AG09309 (cell line): ENCODE measurements at places on chromosomes 11 and 22.

DNA sequence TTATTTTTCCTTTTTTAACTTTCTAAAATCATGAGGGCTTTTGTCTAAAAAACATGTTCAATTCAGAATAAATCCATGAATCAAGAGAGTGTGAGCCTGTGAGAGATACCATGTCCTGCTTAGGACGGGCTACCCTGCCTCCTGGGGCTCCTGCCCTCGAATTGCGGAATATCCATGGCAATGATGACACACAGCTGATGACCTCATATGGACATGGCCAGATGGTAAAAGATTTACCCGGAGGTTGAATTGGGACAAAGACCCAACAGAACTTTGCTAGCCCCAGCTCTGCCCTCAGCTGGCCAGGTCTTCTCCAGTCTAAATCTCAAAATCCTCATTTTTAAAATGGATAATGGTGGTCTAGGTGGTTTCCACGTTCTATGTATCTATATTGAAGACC, 538.1 kb upstream of the API5 start:
- DNase-seq = no peak

DNA sequence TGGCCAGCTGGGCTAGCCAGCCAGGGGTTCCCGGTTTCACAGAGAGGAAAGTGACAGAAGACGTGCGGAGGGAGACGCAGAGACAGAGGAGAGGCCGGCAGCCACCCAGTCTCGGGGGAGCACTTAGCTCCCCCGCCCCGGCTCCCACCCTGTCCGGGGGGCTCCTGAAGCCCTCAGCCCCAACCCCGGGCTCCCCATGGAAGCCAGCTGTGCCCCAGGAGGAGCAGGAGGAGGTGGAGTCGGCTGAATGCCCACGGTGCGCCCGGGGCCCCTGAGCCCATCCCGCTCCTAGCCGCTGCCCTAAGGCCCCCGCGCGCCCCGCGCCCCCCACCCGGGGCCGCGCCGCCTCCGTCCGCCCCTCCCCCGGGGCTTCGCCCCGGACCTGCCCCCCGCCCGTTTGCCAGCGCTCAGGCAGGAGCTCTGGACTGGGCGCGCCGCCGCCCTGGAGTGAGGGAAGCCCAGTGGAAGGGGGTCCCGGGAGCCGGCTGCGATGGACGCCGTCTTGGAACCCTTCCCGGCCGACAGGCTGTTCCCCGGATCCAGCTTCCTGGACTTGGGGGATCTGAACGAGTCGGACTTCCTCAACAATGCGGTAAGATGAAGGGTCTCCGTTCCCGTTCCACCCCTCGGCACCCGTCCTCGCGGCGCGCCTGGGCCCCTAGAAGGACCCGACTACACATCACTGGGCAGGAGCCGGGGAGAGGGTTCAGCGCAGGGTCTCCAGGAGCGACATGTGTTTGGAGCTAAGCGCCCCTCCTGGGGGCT, at the start of gene CREB3L1:
TSS of gene CREB3L1 (plus strand) at position 41 of the 765 bp plus-strand sequence. CDS start at position 491, 450 bp downstream.
- no peak for DNase-seq

GRCh38 chr11:42412590-42412989, 899.2 kb upstream of the API5 start:
- DNase-seq = no peak

DNA sequence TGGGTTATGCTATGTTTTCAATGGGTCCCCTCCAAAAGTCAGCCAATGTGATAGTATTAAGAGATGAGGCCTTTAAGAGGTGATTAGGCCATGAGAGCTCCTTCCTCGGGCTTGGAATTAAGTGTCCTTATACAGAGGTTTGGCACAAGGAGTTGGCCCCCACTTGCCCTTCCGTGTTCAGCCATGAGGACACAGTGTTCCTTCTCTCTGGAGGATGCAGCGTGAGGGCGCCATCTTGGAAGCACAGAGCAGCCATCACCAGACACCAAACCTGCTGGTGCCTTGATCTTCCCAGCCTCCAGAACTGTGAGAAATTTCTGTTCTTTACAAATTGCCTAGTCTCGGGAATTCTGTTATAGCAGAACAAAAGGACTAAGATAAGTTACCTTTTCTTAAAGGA, 26.9 kb downstream of the POU2AF3 start:
- DNase-seq = no peak

DNA sequence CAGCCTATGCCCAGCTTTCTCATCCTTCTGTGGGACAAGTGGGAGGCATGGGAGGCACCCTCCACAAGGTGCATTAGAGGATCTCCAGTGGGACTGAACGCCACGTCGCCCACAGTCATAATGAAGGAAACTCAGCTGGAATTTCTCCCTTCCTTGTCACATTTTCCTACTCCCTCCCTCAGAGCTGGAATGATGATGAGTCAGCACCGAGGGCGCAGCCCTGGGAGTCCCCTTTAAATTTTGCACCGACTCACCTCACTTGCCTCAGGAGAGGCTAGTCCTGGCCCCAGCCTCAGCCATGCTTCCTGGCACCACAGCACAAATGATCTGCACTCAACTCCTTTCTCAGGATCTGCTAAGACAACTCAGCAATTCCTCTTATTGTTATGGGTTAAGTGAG, 34.3 kb downstream of the DBX1 start:
- no peak for DNase-seq

DNA sequence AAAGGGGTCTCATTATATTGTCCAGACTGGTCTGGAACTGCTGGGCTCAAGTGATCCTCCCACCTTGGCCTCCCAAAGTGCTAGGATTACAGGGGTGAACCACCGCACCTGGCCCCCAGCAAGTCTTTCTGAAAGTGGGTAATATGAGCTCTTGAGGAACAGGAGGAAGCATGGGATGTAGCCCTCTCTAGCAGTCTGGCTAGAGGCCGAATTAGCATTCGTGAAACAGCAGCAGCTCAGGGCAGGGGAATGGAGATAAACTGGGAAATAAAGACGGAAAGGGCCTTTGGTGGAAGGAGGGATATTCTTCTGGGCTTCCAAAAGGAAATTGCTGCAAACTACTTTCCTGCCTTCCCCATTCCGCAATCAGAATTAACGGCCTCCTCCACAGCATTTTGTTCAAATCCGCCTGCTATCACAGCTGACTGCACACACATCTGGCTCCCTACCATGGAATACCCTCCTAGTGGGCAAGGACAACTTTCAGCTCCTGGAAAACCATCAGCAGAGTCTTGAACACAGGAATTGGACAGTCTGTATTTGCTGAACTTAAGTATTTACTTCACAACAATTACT, 44.3 kb downstream of the MICAL3 start:
- no peak for DNase-seq

DNA sequence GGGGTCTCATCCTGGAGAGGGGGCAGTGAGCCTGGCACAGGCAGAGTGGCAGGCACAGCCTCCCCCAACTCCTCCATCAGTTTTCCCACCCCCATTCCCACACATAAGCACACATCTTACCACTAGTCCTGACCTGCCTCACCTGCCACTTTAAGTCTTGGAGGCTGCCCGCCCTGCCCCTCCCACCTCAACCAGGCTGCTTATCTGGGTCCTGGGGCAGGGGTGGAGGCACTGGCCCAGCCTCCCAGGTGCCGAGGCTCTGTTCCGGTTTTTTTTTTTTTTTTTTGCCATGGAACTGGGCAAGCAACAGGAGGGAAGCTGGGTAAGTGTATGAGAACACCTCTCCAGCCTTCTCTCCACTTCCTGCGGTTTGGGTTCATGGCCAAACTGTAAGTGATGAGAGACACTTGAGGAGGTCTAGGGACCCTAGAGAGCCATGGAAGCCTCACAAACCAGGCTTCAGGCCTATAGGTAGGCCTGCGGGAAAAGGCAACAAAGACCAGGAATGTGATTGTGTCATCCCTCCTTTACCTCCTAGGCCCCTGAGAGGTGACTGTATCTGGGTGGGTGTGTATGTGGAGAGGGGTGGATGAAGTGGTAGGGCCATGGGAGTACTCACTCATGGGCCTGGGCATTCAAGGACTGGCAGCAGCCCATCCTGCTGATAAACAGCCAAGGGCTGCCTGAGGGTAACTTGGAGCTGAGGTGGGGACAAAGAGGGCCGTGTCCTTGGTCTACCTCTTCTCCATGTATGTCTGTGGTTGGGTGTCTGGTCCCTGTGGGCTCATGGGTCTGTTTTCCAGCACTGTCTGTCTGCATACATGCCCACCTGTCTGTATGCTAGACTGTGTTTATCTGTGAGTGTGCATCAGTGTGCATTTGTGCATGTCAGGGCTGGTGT, 22.6 kb downstream of the PHLDB1 start:
- DNase-seq = no peak

DNA sequence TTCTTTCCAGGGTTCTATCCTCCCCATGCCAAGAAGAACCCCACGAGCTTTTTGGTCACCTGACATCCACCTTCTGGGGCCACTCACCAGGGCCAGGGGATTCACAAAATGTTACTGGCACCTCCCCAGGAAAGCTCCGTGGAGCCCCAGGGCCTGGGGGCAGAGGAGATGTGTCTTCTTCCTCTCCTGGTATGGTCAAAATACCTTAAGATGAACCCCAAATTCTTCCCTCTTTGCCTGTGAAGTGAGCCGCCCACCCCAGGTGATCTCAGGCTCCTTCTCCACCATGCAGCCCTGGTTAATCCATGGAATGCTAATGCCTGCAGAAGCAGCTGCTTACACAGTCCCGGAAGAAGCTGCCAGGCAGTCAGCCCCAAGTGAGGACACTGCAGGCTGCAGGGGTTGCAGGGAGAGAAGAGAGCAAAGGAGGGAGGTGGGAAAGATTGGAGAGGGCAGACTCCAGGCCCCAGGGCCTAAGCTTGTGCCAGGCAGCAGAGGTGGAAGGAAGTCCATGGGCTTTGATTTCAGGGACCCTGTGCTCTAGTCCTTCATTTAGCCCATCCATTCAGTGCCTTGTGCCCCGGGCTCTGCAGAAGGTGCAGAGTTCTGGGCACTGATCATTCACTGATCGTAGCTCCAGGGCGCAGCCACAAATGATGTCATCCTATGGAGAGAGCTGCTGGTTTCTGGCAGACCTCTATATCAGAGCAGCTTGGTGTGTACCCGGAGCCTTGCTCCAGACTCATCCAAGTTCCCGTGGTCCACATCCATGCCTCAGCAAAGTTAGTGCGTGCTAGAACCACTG, 127.9 kb upstream of the NECTIN1 start:
- DNase-seq = no peak

GRCh38 chr11:116086426-116086825, 582.2 kb upstream of the CADM1 start:
- DNase-seq = no peak

- DNase-seq = no peak
These were observed 16.1 kb downstream of the TMPRSS5 start for GRCh38 chr11:113689768-113690618.

DNA sequence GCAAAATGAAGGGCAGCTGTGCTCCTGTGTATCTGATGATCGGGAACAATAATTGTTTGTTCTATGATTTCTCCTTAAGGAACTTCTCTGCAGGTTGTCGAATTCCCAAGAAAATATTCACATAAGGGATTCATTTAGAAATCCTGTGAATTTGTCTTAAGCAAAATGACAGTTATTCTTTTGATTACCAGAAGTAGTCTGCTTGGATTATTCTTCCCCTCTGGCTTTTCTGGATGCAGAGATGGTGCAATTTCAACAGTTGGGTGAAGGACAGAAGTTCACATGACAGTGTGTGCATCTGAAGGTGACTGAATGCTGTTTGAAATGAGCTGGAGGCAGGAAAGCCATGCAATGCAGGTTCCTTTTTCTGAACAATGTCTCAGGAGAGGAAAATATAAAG, 137.2 kb upstream of the MTMR2 start:
- no peak for DNase-seq
